Spleen (tissue), 13 donors: ENCODE measurements at places on chromosomes 12 and 14.

GRCh38 chr14:33714527-33715226 is 236.2 kb downstream of the EGLN3 start:
- DNase-seq, result no peak

DNA sequence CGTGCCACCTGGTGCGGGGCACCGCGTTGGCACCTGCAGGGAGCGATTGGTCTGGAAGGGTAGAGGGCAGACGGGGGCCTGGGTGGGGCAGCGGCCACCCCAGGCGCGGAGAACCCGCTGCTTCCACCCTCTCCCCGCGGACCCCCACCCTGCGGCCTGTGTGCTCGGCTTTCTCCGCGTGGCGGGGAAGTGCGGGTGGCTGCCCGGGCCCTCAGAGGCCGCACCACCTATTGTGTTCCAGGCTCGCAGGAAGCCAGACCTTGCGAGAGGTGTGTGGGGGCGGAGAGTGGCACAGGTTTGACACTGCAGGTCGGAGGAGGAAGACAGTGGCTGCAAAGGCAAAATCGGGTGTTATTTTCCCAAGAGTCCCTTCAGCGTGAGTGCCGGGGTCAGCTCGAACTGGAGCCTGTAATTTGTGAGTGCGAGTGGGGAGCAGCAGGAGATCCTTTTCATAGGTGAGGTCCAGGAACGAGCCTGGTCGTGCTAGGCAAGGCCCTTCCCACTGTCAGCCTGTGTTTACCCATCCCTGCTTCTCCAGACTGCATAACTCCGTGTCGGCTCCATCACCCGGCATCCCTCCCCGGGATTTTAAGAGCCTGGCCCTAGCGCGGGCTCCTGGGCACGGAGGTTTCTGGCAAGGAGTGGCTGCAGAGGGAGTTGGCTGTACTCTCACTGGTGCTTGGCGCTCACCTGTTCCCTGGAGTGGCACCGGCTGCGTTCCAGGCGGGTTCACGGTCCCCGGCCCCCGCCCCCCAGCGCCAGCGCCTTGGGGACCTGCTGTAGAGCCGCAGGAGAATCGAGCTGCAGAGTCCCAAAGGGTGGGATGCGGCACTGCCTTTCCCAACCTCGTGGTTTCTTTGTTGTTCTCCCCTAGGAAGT is 935 bp downstream of the TBC1D30 start:
- DNase-seq, result no peak

GRCh38 chr12:49548481-49548821 is 9.6 kb downstream of the KCNH3 start:
- DNase-seq, result no peak

DNA sequence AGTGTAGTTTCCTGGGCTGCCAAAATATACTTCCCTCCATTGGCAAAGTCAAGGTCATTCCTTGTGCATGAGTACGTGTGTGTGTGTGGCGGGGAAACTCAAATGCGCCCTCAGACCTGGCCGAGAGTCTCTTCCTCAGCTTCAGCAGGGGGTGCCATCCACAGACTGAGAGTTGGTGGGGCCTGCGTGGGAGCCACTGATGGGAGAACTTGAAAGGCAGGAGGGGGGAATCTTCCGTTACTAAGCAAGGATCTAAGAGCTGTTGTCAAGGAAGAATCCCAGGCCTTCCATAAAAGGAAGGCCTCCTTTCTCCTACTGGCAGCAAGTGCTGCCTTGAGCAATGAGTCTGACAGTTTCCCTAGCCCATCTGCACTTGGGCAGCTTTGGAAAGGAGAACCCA is 274.9 kb downstream of the EMP1 start:
- DNase-seq, result no peak

DNA sequence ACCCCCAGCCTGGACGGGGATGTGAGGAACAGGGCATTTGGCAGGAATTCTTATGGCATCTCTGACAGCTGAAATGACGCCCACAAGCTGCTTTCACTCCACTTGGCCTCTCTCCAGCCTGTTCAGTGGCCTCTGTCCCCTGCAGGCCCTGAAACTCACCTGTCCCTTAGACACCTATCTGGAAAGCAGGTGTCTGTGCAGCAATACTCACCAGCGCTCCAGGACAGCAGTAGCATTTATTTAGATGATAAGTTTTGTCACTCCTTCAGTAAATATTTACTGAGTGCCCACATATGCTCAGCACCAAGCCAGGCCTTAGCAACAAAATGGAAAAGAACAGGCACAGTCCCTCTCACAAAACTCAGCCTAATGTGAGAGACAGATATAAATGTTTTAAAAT is 311.1 kb upstream of the FKBP4 start:
- no peak for DNase-seq

DNA sequence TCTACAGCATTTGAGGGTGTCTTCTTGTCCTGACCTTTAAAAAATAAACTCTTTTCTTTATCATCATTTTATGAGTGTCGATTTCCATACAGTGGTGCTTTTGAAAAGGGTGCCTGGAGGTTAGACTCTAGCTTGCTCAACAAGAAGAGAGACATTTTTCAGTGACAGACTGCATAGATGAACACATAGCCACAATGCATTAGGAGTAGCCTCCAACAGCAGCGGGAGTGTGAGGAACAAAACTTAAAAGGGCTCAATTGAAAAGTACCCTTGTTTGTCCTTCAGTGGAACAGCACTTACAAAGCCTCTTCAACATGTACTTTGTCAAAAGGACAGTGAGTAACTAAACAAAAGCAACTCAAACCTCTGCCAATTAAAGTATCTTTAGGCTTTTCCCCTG is 119.3 kb downstream of the SOX5 start:
- no peak for DNase-seq

- no peak for DNase-seq
Measured at GRCh38 chr14:64938972-64939816, 3.4 kb downstream of the GPX2 start.

DNA sequence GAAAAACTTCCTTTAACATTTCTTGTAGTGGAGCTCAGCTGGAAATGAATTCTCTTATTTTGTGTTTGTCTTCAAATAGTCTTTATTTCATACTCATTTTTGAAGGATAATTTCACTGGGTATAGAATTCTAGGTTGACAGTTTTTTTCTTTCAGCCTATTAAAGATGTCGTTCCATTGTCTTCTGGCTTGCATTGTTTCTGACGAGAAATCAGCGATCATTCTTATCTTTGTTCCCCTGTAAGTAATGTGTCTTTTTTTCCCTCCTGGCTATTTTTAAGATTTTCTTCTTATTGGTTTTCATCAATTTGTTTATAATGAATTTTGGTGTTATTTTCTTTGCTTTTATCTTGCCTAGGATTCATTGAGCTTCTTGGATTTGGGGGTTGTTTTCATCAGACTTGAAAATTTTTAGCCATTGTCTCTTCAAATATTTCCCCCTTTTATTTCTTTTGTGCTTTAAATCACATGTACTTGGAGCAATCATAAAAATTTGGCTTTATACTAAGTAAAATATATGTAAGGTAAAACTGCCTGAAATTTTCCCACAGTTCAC is 89.4 kb downstream of the UNC79 start:
- DNase-seq, result no peak

DNA sequence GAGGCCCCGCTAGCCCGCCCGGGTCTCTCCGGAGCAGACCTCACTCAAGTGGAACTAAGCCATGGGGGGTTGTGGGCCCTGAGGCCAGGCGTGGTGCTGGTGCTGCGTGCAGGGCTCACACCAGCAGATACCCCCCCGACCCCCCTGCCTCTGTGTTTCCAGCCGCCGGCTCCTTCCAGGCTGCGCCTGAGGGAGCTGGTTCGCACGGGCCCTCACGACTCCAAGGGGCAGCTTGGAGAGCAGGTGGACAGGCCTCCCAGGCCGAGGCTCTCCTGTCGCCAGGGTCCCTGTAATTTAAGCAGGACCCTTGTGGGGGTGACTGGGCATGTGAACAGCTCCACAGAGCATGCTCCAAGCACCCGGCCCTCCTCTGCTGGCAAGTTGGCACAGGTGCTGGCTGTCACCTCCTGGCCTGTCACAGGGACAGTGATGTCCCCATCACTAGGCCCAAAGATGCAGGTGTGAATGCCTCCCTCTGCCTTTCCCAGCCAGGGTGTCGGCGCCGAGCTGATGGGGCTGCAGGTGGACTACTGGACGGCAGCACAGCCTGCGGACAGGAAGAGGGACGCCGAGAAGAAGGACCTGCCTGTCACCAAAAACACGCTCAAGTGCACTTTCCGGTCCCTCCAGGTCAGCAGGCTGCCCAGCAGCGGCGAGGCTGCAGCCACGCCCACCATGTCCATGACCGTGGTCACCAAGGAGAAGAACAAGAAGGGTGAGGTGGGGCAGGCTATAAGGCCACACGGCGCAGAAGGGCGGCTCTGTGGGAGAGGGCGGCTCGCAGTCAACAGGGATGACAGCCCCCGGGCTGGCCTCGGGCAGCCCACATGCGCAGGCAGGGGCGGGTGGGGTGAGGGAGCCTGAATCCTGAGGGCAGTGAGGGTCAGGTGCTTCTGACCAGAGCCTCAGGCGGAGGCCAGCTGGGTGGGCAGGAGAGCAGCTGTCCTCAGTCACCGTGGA is 5.9 kb upstream of the TEX22 start:
- DNase-seq, result peak; percentile 75

DNA sequence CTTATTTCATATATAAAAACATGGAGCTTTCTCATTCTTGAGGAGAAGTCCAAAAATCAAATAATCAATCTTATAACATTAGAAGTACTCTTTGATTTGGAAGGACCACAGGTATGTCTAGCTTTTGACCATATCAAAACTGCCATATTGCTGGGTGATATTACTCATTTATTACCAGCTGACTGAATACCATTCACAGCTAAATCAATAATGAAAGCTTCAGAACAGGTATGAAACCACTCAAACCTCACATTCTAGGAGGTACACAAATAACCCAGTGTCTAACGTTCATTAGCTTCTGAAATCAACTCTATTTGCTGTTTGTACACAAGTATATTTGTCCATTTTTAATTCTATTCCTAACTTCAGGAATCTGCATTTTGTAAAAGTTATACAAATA is 16.8 kb upstream of the CCDC91 start:
- DNase-seq, result no peak

DNA sequence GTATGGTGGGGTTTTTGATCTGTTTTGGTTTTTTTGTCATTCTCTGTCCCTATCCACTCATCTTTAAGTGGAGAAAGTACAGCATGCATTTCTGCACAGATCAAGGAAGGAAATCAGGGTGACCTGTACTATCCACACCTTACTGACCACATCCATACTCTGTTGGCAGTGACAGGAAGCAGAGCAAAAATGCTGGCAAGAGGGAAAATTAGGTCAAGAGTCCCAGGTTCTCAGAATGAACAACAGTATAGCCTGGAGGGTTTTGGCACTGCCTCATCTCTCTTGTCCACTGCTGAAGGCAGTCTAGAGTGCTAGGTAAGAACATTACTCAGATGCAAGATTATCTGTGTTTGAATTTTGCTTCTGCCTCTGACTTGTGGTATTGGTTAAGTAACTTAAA is 70.7 kb downstream of the TAOK3 start:
- no peak for DNase-seq

DNA sequence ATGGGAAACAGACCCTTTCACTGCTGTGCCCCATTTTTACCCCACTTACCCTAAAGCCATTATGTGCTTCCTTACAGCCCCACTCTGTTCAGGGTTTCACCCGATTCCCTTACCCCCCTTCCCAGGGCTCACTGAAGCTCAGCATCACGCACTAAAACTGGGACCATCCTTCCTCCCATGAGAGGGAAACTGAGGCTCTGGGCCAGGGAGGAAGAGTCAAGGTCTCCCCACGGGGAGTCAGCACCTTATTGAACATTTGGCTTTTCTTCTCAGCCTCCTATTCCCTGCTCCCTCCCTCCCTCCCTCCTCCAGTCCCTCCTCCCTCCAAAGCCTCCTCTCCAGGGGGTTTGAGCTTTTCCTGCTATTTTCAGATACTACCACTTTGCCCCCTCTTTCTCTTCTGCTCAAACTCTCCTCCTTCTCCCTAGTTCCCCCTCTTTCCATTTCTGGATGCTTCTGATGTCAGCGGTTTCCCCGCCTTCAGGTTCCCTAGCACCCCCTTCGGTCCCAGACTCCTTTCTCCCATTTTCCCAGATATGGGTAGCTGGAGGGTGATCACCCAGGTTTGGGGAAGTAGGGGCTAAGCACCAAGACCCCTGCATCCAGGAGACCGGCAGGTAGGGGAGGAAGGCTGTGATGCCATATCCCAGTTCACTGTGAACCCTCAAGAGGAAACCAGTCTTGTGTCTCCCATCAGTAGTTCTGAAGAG is 960 bp downstream of the GPR162 start:
- no peak for DNase-seq

DNA sequence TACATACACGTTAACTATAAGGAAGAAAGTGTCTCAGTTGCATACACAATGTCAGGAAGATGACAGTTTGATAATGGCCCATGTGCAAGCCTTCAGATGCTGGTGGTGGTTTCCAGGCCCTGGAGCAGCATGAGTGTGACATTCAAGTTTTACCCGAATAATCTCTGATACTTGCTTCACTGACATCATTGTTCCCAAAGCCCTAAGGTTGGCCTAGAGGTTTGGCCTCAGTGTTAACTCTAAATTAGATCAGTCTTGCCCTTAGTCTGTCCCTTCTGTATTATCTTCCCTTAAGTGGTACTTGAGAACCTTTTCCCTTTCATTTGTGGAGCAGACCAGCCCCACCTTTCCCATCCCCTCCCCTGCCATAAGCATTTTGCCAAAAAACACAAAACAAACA is 24.0 kb upstream of the PDE1B start:
- no peak for DNase-seq

DNA sequence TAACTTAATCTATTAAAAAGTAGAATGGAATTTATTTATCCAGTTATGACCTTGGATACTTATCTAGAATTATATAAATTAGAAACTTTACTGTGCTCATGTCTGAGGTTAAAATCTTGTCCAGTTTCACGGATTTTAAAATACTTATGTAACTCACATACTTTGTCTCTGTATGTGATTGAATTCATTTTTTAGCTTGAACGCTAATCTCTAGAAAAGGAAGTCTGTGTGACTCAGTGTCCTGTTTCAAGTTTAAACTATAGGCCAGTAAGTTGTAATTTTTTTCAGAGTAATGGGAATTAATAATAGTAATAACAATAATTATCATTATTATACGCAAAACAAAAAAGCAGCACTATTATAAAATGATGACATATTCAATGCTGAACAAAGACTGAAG is 168.6 kb downstream of the CPNE8 start:
- DNase-seq, result no peak

DNA sequence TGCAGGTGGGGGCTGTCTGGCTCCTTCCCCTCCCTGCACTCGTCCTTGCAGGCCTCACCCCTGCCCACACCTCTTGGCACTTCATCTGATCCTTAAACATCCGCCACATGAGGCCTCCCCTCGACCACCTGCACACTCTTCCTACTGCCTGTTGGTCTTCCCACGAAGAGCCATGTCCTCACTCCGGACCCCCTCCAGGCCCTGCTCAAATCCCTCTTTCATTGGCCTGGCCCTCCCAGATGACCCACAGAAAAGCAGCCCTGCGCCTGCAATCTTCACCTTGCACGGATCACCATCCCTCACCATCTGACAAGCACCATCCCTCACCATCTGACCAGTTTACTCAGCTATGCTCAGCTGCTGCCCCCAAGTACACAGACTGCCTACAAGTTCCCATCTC is 193.6 kb downstream of the BCL11B start:
- no peak for DNase-seq

DNA sequence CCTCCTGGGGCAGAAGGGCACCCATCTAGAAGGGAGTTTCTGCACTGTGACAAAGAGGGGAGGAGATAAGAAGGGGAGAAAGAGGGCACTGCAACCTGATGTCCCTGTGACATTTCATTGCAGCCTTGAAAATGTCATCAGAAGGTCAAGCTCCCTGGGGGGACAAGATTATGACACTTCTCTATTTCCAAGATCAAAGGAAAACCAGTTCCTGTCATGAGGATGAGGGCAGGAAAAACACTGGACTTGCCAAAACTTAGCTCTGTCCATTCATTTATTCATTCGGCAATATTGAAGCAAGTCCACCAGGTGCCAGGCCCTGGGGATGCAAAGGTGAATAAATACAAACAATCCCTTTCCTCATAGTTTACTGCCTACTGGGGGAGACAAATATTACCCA is 138.4 kb upstream of the CDKN3 start:
- no peak for DNase-seq
